Caco-2 (cell line): ENCODE measurements at places on chromosomes 11 and 22.

GRCh38 chr11:65382804-65383368 is 440 bp upstream of the SLC25A45 start:
- DNase-seq = no peak

- DNase-seq = no peak
Measured at GRCh38 chr22:41862530-41863266, 29.8 kb downstream of the SREBF2 start.

- DNase-seq = peak; percentile 69
Measured at GRCh38 chr22:46934746-46935491, 172.5 kb downstream of the TBC1D22A start.

DNA sequence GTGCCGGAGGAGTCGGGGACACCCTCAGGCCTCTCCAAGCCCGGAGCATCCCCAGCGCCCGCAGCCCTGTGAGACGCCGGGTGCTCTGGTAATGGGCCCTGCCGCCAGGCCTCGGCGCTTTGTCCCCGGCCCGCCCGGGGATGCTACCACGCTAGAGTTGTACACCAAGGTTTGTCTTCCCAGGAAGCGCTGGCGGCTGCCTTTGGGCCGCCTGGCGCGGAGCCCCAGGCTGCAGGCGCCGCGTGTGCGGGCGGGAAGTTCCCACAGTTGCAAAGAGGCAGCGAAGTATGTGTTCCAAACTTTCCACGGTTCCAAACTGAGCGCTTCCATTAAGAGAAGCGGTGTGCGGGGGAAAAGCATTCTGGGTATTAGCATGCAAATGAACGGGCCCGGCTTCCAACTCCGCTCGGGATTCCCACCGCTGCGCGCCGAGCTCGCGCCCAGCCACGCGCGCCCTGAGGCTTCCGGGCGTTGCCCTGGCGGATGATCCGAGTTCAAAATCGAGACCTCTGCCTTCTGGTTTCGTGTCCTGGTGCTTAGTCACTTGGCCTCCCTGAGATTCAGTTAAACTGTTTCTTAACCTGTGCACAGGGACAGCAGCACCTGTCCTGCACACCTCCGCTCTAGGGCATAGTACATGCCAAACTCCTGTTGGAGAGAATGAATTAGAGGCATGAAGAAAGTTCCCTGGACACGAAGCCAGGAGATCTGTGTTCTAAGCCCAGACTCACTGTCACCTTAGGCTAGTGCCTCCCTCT is 1.3 kb upstream of the PATZ1 start:
- peak; percentile 75 for DNase-seq

DNA sequence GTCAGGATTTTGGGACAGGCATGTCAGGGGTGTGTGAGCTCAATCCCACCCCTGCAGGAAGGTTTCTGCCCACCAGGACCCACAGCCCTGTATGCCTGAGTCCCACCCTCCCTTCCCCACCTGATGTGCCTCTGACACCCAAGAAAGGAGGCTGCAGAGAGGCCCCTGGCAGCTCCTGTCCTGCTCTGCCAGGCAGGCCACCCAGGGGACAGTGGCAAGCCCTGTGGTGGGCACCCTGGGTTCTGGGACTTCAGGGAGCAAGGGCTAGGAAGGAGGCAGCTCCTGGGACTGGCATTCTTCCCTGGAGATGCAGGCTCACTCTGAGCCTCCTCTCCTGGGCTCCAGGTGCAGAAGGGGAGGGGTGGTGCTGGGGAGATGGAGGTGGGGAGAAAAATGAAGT is 234.5 kb upstream of the B3GAT1 start:
- DNase-seq = no peak

DNA sequence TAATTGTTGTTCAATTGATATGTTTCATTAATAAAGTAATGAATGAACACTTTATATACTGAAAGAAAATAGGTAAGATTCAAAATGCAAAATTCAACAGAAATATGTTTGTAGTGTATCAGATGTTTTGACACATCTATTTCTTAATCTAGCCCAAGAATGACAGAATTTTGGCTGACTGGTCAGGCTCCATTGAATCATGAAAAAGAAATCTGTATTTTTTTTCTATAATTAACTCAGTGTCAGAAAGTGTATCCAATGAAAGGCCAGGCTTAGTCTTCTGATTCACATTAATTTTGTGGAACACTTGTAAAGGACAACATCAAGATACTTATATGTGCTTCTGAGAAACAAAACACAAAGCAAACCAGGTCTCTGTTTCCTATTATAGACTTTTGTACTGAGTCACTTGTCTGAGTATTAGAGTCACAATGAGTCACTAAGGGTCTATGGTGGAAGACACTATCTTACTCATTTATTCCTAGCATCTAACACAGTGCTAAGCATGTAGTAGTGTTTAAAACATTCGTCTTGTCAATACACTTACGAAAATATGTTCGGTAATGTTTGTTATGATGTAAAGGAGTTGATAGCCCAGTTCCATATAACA is 297.7 kb upstream of the CCDC90B start:
- no peak for DNase-seq

DNA sequence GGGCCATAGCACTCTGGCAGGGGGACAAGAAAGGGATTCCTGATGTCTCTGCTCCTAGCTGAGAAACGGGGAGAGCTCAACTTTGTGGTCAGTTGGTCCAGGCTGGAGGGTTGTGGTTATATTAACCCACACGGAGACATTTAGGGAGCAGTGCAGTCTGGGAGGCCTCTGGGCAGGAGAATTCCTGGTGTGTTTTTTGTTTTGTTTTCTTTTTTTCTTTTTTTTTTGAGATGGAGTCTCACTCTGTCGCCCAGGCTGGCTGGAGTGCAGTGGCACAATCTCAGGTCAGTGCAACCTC is 88.0 kb upstream of the SHISAL1 start:
- DNase-seq = no peak

DNA sequence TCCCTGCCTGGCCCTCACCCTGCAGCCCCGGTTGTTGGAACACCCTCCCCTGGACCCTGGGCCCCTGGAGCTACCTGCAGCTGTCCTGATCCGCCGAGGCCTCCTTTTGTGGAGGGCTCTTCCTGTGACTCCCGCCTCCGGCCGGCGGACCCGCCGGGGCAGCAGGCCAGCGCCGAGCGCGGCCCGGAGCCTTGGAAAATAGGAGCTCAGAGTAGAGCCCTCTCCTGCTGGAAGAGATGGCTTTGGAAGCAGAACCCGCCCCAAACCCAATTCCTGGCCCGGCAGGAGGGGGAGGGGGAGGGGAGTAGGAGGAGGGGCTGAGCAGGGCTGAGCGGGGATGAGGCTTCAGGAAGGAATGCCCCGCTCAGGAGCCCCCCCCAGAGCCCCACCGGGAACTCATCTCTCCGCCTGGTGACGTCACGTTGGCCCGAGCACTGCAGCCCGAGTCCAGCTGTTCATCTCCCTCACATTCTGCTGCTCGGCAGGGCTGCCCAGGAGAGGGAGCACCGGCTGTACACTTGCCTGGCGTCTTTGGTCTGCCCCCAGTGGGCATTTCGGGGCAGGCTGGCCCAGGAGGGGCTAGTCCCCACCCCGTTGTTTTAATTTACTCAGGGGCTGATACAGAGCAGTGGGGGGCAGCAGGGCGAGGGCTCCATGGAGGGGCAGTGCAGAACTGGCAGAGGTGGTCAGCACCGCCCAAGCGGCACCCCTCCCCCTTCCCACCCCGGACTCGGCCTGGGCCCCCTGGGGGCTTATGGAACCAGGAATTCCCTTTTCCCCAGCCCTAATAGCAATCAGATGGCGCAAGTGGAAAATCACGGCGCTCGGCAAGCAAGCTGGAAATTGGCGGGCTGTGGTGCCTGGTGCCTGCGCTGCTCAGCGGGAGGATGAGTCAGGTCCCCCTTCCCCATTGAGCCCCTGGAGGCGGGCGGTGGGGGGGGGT is at the start of gene MRGPRF:
Gene MRGPRF (minus strand): TSS at position 238 of the 943 bp plus-strand sequence. CDS start 3,345 bp downstream, outside the sequence.
- DNase-seq = no peak

- no peak for DNase-seq
Measured at GRCh38 chr11:37230865-37231264, 632.8 kb upstream of the RAG2 start.

- DNase-seq = no peak
Measured at GRCh38 chr11:107508201-107508857, 50.7 kb upstream of the CWF19L2 start.

DNA sequence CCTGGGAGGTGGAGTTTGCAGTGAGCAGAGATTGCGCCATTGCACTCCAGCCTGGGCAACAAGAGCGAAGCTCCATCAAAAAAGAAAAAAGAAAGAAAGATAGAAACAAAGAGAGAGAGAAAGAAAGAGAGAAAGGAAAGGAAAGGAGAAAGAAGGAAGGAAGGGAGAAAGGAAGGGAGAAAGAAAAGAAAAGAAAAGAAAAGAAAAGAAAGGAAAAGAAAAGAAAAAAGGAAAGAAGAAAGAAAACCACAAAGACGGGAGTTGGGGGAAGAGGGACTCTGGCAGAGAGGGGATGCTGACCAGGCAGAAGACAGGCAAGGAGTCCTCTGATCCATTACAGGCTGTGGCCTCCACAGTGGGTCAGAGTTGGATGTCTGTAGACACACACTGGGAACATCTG is 18.8 kb upstream of the SLCO2B1 start:
- no peak for DNase-seq

DNA sequence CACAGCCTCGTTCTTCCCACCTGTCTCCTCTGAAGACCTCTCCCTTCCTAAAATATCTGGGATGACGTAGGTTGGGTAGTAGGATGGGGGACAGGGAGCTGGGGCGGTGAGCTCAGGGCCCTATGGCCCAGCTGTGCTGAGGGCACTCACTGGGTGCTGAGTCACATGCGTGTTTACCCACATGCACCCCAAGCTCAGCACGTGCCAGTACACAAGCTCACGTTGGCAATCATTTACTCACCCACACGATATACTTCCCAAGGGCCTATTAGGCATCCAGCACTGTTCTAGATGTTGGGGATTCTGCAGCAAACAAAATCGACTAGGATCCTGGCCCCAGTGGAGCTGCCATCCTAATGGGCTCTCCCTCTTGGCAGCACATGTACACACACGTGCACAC is 28.7 kb downstream of the ARAP1 start:
- DNase-seq = no peak

GRCh38 chr11:86663761-86664160 is 8.7 kb downstream of the ME3 start:
- no peak for DNase-seq

DNA sequence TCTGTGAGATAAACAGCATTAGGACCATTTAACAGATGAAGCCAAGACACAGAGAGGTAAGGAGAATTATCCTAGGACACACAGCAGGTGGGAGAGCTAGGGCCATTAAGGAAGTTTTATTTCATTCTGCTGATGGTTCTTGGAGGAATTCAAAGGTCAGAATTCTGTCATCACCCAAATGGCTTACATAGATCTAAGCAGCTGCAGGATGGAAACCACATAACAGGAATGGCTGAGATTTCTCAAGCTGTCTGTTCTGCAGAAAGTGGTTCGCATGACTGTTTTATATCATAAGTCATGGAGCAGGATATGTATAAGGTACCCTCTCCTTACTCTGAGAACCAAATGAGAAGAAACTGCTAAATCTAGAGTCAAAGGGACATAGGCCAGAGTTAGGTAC is 163.2 kb upstream of the NARS2 start:
- DNase-seq = no peak

DNA sequence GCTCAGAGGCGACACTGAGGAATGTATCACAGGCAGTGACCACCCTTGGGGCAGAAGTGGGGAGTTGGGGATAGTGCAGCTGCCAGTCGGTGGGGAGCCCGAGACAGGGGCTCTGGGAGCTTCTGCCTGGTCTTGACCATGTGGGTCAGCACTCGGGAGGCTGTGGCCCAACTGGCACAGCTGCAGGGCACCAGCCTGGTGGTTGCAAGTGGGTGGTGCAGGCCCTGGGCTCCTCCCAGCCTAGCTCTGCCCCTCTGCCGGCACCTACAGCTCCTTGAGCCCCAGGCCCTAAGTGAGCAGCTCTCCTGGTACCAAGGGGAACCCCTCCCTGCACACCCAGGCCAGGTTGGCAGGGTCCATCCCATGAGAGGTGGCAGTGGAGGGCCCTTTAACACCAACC is 12.6 kb upstream of the RASL10A start:
- no peak for DNase-seq

DNA sequence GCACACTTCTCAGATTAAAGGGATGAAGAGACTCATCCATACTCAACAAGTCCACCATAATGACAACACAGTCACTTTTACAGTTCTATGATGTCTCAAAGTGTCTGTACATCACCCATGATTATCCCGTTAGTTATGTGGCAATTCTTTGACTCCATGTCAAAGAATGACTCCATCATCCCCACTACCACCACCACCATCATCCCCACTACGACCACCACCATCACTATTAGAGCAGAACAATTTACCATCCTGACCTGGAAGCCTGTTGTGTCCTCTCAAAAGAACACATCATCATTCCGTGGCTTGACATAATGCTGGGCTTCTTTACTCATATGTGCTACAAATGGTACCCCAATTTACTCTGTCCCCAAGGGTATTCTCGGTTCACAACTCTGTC is 13.7 kb downstream of the PRR5L start:
- no peak for DNase-seq

DNA sequence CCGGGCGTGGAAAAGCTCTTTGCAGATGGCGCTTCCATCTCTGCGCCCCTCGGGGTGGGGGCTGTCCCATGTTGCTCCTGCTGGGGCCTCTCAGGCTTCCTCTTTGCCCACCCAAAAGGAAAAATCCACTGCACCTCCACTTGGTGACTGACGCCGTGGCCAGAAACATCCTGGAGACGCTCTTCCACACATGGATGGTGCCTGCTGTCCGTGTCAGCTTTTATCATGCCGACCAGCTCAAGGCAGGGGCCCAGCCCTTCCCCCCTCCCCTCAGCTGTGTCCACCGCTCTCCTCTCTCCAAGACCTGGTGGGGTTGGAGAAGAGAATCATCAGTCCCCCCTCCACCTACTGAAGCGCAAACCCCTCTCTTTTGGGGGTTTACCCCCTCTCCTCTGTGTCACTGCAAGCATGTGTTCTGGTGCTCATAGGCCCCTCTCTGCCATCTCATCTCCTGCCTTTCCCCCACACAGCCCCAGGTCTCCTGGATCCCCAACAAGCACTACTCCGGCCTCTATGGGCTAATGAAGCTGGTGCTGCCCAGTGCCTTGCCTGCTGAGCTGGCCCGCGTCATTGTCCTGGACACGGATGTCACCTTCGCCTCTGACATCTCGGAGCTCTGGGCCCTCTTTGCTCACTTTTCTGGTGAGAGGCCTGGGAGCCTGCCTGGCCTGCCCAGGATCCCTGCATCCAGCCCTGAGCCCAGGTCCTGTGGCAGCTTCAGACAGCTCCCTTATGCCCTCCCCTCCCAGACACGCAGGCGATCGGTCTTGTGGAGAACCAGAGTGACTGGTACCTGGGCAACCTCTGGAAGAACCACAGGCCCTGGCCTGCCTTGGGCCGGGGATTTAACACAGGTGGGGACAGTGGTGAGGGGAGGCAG is 1.8 kb downstream of the LARGE2 start:
- no peak for DNase-seq
